ENCODE measurements at places on chromosomes 5 and 9. TPM values are rescaled to one million over a fixed set of nuclear protein-coding genes. Genes with fewer than 3 reads are reported as not detected.

FAM221B gene
- polyA plus RNA-seq: 0.03 TPM

PLPPR1 gene
- 1.8 TPM for polyA plus RNA-seq

SPZ1 gene
- polyA plus RNA-seq: not detected

TMEM215 gene
- polyA plus RNA-seq: 0.33 TPM
